ENCODE measurements at places on chromosomes 16 and 17.

GRCh38 chr17:59751955-59752413, 44.5 kb downstream of the VMP1 start:
- DNase-seq, result no peak

DNA sequence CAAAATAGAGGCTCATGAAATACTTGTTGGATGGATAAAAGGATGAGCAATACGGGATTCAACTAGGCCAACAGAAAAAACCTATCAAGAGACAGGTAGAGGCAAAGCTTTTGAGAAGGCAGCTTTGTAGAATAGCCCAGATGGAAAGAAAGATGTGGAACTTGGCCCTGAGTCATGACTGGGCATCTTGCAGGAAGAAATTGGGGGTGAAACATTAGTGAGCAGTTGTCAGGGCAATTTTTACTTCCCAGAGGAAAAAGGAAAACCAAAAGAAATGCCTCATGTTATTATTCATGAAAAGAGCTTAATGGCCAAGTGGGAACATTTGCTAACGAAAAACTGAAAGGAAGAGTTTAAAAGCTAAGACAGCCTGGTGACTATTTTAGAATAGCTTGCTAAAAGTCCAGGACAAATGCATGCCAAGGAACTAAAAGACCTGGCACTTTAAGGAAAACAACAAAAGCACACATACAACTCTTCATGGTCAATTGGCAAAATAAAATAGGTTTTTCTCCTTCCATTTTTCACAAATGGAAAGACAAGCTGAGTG, 180.1 kb downstream of the HS3ST3A1 start:
- DNase-seq, result no peak

DNA sequence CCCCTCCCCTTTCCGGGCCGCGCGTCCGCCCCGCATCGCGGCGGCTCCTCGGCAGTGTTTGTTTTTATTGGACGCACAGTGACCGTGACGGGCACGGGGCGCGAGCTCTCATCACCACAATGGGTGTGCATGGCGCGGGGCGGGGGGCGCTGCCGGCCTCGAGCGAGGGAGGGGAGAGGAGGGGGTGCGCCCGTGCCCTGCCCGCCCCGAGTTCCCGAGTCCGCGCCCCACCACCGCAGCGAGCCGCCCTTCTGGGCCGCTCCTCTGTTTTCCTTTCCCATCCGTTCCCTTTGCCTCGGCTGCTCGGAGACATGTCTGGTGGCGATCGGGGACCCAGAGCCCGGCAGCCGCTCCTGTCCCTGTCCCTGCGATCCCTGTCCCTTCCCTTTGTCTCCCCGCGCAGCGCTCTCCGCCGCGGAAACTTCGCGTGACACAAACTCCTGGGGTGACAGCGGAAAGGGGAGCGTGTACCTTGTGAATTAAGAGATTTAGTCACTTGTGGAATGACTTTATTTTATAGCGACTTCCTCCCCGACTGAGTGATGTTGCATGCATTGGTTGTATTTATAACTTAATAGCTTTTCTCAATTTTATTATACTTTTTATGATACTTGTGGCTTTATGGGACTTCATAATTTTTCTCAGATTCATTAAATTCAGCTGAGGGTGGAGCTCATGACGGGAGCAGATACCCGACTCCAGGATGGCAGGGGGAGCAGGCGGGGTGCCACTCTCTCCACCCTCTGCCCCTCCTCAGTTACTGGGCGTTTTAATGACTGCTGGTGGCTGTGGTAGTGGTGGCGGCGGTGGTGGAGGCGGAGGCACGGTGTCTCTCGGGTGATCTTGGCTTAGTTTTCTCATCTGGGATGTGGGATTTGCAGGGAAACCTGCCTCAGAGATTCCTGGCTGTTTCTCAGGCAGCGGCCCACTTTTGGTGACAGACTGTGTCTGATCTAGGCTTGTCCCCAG, 40.8 kb downstream of the MRM1 start:
- peak; percentile 62 for DNase-seq

DNA sequence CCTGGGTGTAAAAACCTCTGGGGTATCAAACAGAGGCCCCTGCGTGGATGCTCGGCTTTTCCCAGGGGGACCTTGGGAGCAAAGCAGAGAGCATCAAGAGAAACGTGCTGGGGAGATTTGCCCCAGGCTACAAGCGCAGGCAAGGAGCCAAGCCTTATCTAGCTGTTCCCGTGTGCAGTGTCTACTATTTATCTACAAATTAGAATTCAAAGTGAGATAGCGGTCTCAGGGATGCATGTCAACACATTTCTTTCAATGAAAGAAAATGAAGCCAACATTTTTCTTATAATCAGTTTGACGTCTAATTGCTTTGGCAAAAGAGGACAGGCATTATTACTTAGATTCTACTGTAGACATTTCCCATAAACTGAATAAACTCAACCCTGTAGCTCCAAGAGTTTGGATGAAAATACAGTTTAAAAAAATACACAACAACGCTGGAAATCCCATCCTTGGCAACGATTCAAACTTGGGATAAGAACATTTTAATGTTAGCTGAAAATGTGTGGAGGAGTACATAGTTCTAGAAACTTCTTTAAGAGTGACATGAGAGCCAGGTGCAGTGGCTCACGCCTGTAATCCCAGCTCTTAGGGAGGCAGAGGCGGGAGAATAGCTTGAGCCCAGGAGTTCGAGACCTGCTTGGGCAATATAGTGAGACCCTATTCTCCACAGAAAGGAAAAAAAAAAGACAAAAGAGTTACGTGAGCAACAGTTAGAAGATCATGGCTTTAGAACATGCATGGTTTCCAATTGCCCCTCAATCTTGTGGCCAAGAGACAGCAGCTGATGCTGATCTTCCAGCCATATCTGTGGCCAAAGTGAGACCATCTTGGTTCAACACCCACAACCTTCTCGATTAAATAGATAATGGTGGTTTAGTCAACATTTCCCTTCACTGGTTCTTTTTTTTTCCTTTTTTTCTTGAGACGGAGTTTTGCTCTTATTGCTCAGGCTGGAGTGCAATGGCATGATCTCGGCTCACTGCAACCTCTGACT, 7.2 kb downstream of the SPNS3 start:
- DNase-seq, result peak; percentile 78

DNA sequence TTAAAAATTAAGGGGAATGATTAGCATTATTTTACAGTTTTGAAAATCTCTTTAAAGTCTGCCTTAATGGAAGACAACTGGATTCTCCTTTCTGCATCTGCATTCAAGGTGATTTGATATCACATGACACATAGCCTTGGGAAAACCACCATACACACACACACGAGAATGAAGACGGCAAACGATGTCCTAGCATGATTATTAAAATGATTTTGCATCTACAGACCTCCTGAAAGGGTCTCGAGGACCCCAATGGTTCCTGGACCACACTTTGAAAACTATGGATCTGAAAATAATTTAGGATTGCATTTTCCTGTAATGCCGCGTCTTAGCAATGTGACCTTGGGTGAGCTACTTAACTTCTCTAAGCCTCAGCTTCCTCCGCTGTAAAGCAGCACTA, 11.8 kb upstream of the CHST4 start:
- DNase-seq, result no peak

DNA sequence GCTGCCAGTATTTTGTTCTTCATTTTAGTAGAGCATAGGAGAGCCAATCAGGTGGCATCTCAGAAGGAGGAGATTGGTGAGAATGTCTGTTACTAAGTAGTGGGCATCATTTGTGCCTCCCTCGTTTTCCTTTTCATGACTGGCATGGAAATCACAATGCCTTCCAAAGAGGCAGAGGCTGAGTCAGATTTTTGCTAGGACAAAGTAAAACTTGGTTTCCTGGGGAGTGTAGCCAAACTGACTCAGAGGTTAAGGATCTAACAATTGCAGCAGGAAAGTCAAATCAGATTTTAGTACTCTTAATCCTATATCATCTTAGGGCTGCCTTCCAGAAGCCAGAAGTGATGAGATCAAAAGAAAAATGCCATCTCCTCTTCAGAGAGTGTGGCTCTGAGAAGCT, 138.7 kb downstream of the ANKFN1 start:
- no peak for DNase-seq

GRCh38 chr17:40321524-40321929, 12.5 kb downstream of the RARA start:
- peak; percentile 30 for DNase-seq

DNA sequence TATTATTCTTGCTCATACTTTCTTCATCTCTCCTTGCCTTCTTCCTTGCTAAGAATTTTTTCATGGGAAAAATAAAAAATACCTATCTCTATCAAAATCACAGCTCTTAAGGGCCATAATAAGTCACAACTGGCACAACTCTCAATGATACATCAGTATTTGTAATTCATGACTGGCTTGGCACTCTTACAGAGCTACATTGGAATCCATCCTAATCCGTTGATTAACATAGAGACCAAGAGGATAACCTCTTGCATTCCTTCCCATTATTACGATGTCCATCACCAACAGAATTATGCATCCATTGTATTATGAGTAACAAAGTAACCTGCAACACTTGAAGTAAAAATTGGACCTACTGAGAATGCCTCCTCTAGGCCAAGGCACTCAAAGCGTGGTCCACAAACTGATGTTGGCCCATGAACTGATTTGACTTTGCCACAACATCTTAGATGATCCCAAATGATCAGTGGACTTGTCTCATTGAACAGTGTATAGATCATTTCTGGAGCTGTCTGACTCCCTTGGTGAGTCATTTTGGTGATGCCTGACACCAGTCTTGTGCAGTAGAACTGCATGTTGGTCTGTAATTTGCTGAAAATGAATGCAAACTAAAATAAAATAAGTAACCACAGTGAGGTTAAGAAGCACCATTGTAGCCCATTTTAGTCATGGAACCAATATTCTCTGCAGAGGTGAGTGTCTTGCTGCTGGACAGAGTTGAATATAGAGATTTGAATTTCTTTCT, 163.2 kb downstream of the AXIN2 start:
- DNase-seq, result no peak

DNA sequence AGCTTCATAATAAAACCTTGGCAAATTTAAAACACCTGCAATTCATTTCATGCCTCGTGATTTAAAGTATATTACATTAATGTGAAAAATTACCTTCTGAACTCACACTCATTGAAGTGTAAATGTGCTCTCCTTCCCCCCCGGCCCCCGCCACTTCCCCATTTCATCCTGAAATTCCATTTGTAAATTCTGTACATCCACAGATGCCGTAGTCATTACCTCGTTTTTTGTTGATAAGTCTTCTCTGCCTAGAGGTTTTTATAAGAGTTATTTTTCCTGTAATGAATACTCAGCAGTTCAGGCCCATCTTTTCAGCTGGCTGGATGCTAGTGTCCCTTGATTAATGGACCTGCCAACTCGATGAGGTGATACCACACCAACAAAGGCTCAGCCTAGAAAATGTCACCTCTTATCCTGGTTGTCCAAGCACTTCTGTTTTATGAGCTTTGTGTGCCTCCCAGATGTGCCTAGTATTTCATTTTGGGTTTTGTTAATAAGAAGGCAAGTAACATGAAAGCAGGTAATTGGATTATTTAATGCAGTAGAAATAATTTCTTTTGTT, 64.8 kb upstream of the KIFC3 start:
- peak; percentile 70 for DNase-seq

DNA sequence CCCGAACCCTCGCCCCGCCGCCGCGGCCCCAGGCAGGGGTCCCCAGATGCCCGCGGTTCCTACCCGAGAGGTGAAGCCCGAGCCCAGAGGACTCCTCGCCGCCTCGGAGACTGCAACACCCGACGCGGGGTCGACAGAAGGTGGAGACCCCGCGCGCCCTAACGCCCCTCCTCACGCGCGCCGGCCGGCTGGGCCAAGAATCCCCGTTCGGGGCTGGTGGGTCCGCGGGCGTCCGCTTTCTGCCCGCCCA, 515 bp downstream of the SUMO2 start:
- no peak for DNase-seq

GRCh38 chr17:18158022-18158600, 25.5 kb upstream of the ALKBH5 start:
- DNase-seq, result no peak

- DNase-seq, result no peak
Observed at GRCh38 chr17:63519116-63519881, 3.9 kb upstream of the KCNH6 start.

Data from NCI-H345 (cell line).